Activated CD4-positive, alpha-beta T cell treated with anti-CD3 and anti-CD28 coated beads, Interleukin-2, Interleukin-6, amounts not matched to agents 100 ng/mL and 50 ng/mL, durations not matched to agents 16 hours and 8 hours (primary cell): ENCODE measurements at places on chromosomes 13 and 19.
A peak's percentile ranks its signal among the peaks of the same experiment; 100 is the strongest.

- no peak for DNase-seq
These were observed 11.2 kb upstream of the MYO16 start for GRCh38 chr13:108618233-108618632.

DNA sequence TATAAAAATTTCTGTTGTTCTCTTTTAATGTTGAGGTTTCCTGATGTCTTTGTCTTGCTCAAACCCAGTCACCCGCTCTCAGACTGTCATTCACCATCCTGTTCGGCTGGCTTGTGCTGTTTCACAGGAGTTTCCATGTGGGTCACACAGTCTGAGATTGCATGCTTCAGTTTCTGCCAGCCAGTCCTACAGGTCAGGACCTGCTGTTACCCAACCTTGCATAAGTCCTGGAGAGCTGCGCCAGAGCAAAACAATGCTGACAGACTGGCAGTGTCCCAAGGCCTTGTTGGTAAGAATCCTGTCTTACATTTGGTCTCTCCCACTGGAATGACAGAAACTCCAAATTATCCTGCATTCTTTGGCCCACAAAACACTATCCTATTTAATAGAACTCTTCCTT is 340.0 kb upstream of the SLITRK5 start:
- DNase-seq, result no peak

DNA sequence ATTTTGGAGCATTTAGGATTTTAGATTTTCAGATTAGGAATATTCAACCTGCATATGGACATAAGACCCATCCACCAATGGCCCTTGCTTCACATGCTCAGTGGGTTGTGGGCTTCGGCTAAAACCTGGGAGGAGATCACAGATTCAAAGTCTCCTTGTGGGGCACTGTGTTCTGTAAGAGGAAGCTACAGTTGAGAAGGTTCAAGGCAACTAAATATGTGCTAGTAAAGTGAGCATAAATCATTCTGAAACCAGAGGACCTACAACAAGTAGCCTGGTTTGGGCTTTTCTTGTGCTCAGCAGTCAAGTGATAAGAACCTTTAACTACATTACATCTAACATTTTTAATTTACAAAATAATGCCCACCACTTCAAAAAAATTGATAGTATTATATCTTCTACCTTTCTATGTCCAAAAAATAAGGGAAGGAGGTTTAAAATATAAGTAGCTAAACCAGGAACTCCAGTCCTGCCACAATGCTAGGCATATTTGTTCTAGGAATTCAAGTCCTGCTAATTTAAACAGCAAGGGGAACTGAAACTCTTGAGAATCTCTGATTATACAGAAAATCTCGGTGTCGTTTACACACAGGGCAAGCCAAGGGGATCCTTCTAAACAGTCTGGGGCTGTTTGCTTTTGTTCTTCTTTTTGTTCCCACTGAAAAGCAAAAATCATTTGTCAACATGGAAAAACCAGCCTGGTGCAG is 36.6 kb downstream of the FOXO1 start:
- peak; percentile 29 for DNase-seq

DNA sequence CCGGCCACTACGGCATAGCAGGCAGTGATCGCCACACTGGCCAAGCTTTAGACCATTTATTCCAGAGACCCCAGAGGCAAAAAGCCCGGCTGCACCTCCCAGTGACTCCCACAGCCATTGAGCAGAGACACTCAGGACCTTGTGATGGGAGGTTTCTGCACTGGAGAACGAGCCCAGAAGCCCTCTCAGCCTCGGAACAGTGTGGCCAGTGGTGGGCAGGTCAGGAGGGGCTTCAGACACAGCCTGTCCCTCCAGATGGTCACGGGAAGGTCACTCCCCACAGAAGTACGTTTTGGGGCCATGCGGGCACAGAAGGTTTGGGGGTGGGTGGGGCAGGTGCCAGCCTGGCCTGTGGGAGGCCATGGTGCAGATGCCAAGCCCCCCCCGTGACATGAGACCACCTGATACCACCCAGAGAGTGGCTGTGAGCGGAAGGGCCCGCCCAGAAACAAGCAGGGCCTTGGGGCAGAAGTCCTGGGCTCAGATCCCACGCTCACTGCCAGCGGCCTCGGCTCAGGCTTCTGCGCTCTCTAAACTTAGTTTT is 599 bp upstream of the F10 start:
- DNase-seq, result no peak

GRCh38 chr13:39036212-39036611 is 1.7 kb downstream of the PROSER1 start:
- DNase-seq, result peak; percentile 54

DNA sequence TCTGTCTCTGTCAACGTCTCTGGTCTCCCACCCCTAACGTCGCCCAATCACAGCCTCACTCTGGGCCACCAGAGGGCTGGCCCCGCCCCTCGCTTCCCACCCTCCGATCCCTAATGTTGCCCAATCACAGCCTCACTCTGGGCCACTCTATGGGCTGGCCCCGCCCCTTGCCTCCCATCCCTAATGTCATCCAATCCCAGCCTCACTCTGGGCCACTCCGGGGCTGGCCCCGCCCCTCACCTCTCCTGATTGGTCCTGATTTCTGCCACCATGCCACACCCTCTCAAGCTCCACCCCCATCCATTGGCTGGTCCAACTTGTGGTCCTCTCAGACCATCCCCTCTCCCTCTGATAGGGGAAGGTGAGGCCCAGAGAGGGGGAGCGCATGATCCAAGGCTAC is 24.9 kb downstream of the CELF5 start:
- DNase-seq, result no peak
